ENCODE measurements at places on chromosomes 2 and 18.

- no peak for DNase-seq
Observed at GRCh38 chr2:178296394-178297090, 102.2 kb downstream of the OSBPL6 start.

DNA sequence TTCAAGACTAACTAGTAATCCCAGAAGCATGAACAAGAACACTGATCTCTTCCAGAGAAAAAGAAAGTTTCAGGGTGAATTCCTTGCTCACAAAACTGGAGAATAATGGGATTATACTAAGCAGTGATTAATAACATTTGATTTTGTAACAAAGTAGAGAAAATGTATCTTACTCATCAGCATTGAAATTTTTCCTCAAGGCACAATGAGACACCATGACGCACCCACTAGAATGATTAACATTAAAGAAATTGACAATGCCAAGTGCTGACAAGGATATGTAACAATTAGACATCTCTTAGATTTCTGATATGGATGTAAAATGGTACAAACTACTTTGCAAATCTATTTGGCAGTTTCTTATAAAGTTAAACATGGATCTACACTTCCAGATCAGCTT lies 101.1 kb upstream of the EPHA4 start:
- DNase-seq = no peak

- DNase-seq = no peak
Observed at GRCh38 chr2:188576651-188577050, 285.0 kb downstream of the GULP1 start.

DNA sequence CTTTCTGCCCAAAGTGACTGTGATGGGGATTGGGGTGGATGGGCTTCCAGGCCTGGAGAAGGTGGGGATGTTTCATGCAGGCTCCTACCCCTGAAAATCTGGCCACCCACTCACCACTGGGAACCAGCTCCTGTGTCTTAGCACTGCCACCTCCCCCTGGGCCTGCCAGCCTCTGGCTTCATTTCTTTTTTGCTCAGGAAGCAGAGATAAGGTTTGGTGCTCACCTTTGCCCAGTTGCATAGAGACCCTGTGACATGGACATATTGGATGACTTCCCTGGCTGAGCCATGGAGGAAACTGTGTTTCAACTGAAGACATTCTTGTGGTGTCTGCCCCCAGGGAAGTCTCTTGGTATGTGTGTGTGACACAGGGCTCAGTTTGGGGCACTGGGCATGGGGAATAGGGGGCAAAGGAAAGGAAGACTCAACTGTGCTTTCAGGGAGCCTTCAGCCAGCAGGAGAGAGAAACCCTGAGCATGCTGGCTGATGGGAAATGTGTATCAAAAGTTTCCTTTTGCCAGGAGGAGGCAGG lies 16.7 kb downstream of the CTIF start:
- no peak for DNase-seq

Data from activated T-cell treated with anti-CD3 and anti-CD28 coated beads for 1 hour (primary cell).